ENCODE measurements at places on chromosomes 1 and 21.

DNA sequence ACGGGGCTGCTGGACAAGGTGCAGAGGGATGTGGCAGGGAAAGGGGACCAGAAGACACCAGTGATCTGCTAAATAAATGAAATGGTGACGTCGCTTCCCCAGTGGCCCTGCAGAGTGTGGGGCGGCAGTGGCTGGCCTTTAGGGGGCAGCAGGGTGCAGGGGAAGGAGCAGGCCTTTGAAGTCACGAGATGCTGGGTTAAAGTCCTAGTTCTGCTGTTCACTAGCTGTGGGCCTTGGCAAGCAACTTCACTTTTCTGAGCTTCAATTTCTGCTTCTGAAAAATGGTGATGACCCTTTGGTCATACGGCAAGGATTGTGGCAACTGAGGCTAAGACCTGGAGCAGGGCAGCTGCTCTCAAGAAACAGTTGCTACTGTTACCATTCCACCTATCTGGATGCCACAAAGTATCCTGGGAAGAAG is 9.2 kb upstream of the GALE start:
- DNase-seq = peak; percentile 50

DNA sequence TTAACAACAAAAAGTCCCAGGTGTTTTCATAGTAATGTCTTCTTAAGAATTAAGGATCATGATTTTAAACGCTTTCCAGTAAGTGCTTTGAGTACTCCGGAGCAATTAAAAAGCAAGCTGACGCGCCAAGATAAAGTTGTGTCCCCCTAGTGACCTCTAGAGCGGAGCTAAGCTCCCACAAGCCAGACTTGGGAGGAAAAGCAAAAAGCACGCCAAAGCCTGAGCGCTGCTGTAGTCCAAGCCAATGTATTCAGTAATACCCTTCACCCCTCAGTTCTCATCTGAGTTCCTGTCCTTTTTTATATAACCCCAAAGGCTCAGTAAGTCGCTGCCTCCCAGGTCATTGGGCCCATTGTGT is 3.5 kb upstream of the SLC44A5 start:
- no peak for DNase-seq

DNA sequence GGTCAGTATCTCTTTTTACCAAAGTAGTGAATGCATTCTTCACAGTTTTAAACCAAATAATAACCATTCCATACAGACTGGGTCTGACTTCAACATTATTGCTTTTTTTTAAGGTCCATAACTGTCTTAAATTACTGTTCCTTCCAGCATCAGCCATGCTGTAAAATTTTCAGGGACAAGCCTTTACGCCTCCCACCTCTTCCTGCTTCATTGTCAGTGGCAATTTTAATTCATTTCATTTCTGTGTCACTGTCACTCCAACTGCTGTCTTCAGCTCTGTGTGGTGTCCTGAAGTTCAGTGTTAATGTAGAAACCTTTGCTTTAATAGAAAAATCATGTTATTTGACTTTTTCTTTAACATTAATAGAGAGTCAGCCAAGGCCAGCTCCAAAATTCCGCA is 365.6 kb upstream of the PTBP2 start:
- DNase-seq = no peak

DNA sequence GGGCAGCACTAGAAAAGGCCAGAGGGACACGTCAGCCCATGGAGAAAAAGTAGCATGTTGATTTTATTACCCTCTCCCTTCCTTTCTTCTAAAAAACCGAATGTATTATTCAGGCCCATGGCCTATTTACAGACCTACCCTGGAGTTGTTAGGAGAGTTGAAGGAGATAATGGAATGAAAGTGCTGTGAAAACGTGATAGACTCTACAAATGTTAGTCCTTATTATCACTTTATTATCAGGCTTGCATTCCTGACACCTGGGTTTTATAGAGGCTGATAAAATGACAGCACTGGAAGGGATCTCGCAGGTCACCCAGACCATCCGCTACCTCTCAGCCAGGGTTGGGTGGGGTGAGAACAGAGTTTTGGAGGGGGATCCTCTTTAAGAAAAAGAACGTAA is 60.6 kb upstream of the TLR5 start:
- no peak for DNase-seq

DNA sequence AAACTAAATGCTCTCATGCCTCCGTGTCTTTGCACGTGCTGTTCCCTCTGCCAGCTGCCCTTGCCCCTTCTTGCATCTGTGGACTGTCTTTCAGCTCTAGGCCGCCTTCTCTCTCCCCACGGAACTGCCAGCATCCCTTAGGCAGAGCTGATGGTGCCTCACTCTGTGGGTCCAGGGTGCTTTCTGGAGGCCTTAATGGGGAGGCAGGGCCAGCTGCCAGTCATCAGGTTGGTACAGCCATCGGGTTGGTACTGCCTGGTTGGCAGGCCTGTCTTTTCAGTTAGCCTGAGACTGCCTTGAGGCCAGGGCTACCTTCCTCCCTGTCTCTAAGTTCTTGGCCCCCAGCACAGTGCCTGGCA is 61.4 kb upstream of the TARBP1 start:
- no peak for DNase-seq

DNA sequence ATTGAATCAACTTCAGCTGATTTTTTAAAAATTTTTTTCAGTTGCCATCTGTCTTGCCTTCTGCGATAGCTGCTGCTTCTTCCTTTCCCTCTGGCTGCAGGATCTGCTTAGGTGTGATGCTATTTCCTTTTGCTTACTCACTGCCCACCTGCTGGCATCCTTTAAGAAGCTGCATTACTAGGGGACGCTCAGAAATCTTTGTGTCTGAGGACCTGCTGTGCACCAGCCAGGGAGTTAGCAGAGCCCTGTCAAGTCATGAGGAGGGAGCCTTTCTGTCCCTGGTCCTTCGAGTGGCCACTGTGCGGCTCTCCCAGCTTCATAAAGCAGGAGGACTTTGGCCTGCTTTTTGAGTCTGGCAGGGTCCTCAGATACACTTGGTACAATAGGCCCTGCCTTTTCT is 327.8 kb downstream of the USH2A start:
- peak; percentile 11 for DNase-seq

Measured in eye (tissue), 1 donor.